Tracheal epithelial cell (primary cell): ENCODE measurements at places on chromosomes 4 and X. TPM values are rescaled to one million over a fixed set of nuclear protein-coding genes. Genes with fewer than 3 reads are reported as not detected.

Gene SLC7A11
- 27.2 and 98.0 TPM in 2 replicates for total RNA-seq

Gene AASDH
- 11.6 and 26.6 TPM in 2 replicates for total RNA-seq

Gene PDE5A
- 4.3 and 5.3 TPM in 2 replicates for total RNA-seq

Gene FAM47B
- not detected in 2 replicates for total RNA-seq

Gene SUPT20HL2
- total RNA-seq, result under 0.01 TPM in 1 of 2 replicates, not detected in the other

Gene LRRC66
- under 0.01 and 0.43 TPM in 2 replicates for total RNA-seq

Gene SLC9B1
- total RNA-seq, result 0.64 TPM in 1 of 2 replicates, not detected in the other

Gene RS1
- total RNA-seq, result not detected in 2 replicates

Gene PPARGC1A
- total RNA-seq, result 0.64 and 2.4 TPM in 2 replicates

Gene VCX3A
- not detected in 2 replicates for total RNA-seq

Gene ATP2B3
- total RNA-seq, result not detected in 2 replicates

Gene ASB12
- total RNA-seq, result not detected in 2 replicates

Gene SSX1
- total RNA-seq, result not detected in 2 replicates

Gene CSAG1
- not detected in 2 replicates for total RNA-seq

Gene C4orf54
- under 0.01 TPM in 1 of 2 replicates, not detected in the other for total RNA-seq

Gene SLC34A2
- 0.21 and 3.6 TPM in 2 replicates for total RNA-seq

Gene RAB39B
- under 0.01 and 0.21 TPM in 2 replicates for total RNA-seq

Gene CLCN4
- total RNA-seq, result 2.4 and 3.0 TPM in 2 replicates

Gene SHROOM2
- total RNA-seq, result 4.6 and 6.0 TPM in 2 replicates

Gene WAS
- not detected in 2 replicates for total RNA-seq

Gene VCX3B
- not detected in 2 replicates for total RNA-seq

Gene CT47A7
- total RNA-seq, result not detected in 2 replicates

Gene EGF
- total RNA-seq, result 0.48 and 1.3 TPM in 2 replicates

Gene BEX1
- not detected in 2 replicates for total RNA-seq

Gene ADH7
- 3.9 and 15.1 TPM in 2 replicates for total RNA-seq

Gene LRP2BP
- total RNA-seq, result 0.48 and 0.85 TPM in 2 replicates

Gene KDR
- 0.43 and 1.2 TPM in 2 replicates for total RNA-seq

Gene GPR50
- total RNA-seq, result not detected in 2 replicates

Gene F11
- total RNA-seq, result not detected in 2 replicates

Gene CXCL11
- 2.2 TPM in 1 of 2 replicates, not detected in the other for total RNA-seq

Gene SLC10A4
- total RNA-seq, result 0.21 TPM in 1 of 2 replicates, not detected in the other

Gene MAGEB17
- not detected in 2 replicates for total RNA-seq

Gene ADH5
- 124 and 128 TPM in 2 replicates for total RNA-seq

Gene P2RY4
- total RNA-seq, result not detected in 2 replicates

Gene FAM241A
- 1.7 and 1.9 TPM in 2 replicates for total RNA-seq

Gene HPGDS
- not detected in 2 replicates for total RNA-seq

Gene SOWAHD
- 0.24 and 0.43 TPM in 2 replicates for total RNA-seq

Gene REPS2
- total RNA-seq, result 1.3 and 3.1 TPM in 2 replicates

Gene CFAP99
- total RNA-seq, result not detected in 2 replicates

Gene AFM
- not detected in 2 replicates for total RNA-seq

Gene SFRP2
- total RNA-seq, result not detected in 2 replicates

Gene GEMIN8
- total RNA-seq, result 7.7 and 10.9 TPM in 2 replicates

Gene TMEM154
- total RNA-seq, result 30.5 and 34.5 TPM in 2 replicates
